Left ventricle myocardium superior (tissue), 1 donor: ENCODE measurements at places on chromosomes 7 and 10.

DNA sequence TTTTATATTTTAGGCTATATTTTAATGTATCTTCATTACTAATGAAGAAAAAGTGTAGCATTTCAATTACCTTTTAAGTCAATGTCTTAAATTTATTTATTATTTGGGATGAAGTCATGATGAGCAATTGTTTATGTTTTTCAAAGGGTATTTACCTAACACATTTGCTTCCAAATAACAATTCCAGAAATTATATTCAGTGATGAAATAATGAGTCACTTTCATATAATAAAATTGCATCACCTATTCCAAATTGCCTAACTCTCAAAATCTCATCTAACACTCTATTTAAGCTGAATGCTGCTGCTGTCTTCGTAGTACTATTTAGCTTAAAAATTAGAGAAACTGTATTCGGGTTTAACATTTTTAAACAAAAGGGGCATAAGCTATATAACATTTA is 97.7 kb downstream of the PRKG1 start:
- no peak for DNase-seq

DNA sequence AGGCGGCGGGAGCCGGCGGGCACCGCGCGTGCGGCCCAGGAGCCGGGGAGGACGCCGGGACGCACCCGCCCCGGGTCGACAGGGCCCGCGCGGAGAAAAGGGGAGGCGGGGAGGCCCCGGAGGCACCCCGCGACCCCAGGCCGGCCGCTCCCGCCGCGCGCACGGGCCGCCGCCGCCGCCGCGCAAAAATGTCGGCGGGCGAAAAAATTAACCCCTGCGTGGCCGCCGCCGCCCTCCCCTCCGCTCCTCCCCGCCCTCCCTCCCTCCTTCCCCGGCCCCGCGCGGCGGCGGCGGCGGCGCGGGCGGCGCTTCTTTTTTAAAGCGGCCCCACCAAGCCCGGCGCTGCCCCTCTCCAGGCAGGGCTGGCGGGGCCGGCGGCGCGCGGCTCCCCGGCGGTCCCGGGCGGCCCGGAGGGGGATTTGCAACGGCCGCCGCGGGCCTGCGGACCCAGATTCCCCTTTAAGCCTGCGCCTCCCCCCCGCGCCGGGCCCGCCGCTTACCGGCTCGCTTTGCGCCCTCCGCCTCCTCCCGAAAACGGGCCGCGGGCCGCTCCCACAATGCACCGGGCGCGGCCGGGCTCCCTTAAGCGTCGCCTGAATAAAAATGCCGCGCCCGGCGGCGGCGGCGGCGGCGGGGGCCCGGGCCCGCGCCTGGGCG is 465 bp downstream of the SEPHS1 start:
- peak; percentile 91 for DNase-seq

- no peak for DNase-seq
Observed at GRCh38 chr7:157022681-157023588, 12.5 kb upstream of the MNX1 start.

- no peak for DNase-seq
Observed at GRCh38 chr7:157220916-157221569, 82.3 kb downstream of the UBE3C start.

DNA sequence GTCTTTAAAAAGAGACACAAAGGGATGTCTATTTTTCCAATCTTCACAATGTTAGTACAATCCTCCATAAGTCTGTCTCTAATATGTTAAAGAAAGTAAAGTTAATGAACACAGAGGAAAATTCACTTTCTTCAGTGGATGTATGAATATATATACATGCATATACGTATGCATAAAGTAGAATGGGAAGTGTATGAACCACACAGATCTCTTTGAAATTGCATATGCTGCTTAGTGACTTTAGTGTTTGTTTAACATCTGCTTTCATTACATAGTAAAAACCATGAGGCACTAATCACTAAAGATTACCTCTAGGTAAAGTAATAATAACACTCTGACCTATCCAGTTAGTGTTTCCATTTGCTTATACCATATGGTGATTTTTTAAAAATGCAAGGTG is 451.2 kb downstream of the SEMA3D start:
- DNase-seq = no peak

- DNase-seq = no peak
Observed at GRCh38 chr7:83937930-83938329, 256.7 kb downstream of the SEMA3A start.

DNA sequence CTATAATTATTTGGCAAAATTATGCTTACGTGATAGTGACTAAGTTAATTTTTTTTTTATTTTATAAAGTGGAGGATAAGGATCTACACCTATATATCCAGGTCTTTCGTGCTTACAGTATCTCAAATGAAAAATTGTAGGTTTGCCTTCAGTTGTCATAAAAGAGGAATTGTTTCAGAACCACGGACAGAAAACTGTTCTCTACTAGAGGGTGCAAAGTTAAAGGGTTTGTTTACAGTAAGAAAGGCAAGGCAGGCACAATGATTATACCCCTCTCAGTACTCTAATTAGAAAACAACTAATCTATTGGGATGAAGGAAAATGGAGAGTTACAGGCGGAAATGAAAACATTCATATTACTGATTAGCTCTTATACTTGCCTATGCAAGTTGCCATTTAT is 1.5 kb downstream of the PCLO start:
- no peak for DNase-seq

DNA sequence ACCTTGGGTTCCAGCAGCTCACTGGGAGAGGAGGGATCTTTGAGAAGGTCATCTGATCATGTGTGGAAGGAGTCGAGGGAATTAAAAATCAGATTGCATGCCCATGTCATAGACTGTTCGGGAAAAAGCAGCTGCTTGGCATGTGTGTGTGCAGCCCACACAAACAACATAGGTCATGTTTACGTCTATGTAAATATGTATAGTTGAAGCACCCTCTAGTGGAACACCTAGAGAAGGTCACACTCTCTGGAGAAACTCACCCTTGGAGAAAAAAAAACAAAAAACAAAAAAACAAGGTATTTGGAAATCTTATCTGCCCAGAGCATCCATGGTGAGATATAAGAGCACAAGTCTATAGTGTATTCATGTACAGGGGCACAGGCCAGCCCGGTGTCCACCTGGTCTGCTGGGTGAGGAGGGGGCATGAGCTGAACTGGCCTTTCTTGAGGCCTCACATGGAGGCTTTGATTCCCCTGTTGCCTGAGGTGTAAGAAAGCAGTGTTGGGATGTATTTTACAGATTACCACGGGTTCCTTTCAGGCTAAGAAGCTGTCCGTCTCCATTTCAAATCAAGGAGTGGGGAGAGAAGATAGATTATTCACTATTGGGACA is 98.0 kb downstream of the NPY start:
- DNase-seq = no peak

GRCh38 chr7:140200061-140200989 is 23.5 kb upstream of the KDM7A start:
- DNase-seq = no peak
